Spleen (tissue), 13 donors: ENCODE measurements at places on chromosomes 2 and 18. TPM values are rescaled to one million over a fixed set of nuclear protein-coding genes. Genes with fewer than 3 reads are reported as not detected.
A peak's percentile ranks its signal among the peaks of the same experiment; 100 is the strongest.

- H3K27me3 ChIP-seq: peaks cover 35% of the 10 kb centered on the region
- H3K27ac ChIP-seq: no peak overlapping the region
- H3K4me3 ChIP-seq: no peak overlapping the region
- H3K4me1 ChIP-seq: peaks cover 4% of the 10 kb centered on the region
- DNase-seq: no peak
- no peaks in the 10 kb centered on the region for H3K36me3 ChIP-seq
These were observed 84.1 kb upstream of the ASB18 start for GRCh38 chr2:236348279-236348678.

- H3K27ac ChIP-seq: no peak overlapping the region
- peak; percentile 78 for DNase-seq
- H3K36me3 ChIP-seq: no peaks in the 10 kb centered on the region
- H3K27me3 ChIP-seq: no peaks in the 10 kb centered on the region
These were observed 124.2 kb upstream of the ITGB6 start for GRCh38 chr2:160324161-160324800.

DNA sequence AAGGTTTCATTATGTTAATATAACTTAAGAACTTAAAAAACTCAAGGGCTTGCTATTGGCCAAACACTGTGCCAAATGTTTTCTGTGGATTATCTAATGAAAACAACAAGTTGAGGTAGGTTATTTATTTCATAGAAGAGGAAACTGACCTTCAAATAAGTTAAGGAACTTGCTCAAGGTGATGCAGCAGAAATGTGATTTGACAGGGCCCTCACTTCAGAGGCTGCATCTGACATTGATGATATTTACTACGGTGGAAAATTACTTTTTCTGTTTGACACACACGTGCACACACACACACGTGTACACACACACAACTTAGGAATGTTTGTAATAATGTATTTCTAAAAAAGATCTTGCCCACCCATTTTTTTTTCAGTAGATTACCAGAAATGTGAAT lies 137.2 kb upstream of the CXCR4 start:
- H3K4me1 ChIP-seq: peaks cover 3% of the 10 kb centered on the region
- H3K36me3 ChIP-seq: no peaks in the 10 kb centered on the region
- H3K27ac ChIP-seq: peak overlapping the region; percentile 75
- no peak overlapping the region for H3K4me3 ChIP-seq
- no peaks in the 10 kb centered on the region for H3K27me3 ChIP-seq

GRCh38 chr18:80239830-80240229 lies 7.5 kb downstream of the PARD6G start:
- H3K27ac ChIP-seq: no peak overlapping the region
- H3K4me1 ChIP-seq: no peaks in the 10 kb centered on the region
- H3K27me3 ChIP-seq: peaks cover 2% of the 10 kb centered on the region
- DNase-seq: no peak

DNA sequence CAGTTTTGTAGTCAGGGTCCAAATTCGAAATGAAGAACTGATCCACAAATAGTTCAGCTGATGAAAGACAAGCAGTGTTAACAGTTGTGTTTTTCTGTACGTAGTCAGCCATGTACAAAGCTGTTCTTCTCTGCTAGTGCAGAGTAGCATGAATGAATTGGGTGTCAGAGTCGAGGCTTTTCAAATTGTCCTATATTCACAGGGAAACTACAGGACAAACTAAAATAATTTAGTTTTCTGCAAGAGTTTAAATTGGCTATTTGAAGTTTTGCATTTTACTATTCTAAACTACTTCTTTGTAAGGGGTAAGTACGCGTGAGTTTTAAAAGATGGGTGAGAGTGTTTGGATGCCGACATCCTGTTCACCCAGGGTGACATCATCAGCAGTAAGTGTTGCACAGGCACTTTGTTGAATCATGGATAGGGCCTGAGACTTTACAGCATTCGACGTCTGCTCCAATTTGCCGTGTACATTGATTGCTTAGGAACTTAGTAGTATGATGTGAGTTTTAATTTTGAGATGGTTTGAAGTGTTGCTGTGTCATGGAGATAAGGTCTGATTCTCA lies 147.2 kb upstream of the NFATC1 start:
- no peaks in the 10 kb centered on the region for H3K27me3 ChIP-seq
- DNase-seq: no peak
- no peak overlapping the region for H3K4me3 ChIP-seq

DNA sequence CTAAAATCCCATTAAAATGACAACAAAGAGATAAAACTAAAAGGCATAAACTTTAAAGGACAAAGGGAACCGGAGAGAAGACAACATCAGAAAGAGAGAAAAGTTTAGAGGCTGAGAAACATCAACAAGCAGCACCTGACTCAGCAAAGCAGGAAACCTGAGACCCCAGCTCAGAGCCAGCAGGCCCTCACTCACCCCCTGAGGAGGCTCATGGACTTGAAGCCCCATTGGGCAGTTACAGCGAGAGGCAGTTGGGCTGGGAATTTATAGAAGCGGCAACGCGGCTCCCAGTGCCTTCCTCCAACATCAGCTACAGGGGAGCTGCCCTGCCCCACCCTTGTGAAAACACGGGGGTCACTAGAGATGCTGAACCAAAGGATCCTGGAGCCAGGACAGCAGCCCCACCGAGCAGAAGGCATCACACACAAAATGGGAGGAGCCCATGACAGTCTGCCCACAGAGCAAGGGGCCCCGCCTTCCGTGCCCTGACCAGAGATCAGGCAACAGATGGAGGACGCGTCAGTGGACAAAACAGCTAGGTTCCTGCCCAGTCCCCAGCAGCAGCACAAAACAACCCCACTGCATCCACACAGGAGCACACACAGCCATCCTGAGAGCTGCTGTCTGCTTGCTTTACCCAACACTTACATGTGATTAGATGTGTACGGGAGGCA lies 52.7 kb downstream of the CMPK2 start:
- H3K4me1 ChIP-seq: no peaks in the 10 kb centered on the region
- no peaks in the 10 kb centered on the region for H3K36me3 ChIP-seq
- no peak overlapping the region for H3K4me3 ChIP-seq
- DNase-seq: no peak

GRCh38 chr2:187299122-187299906 lies 148.7 kb downstream of the CALCRL start:
- H3K4me3 ChIP-seq: no peak overlapping the region
- H3K4me1 ChIP-seq: no peaks in the 10 kb centered on the region
- no peaks in the 10 kb centered on the region for H3K27me3 ChIP-seq
- DNase-seq: no peak

DNA sequence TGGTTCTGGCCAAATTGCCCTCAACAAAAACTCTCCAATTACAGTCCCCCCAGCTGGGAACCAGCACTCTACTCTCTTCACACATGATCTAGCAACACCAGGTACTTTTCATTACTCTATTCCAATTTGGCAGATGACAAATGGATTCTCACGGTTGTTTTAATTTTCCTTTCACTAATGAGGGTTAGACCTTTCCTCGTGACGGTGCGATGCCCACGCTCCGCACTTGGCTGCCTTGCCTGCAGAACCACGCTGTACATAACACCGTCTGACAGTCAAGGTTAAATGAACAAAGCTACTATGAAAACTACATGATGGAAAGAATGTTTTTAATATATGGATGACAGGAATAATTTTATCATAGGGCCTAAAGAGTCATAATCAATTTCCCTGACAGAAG lies 141.5 kb downstream of the FBXO15 start:
- H3K4me3 ChIP-seq: no peak overlapping the region
- no peaks in the 10 kb centered on the region for H3K4me1 ChIP-seq
- no peaks in the 10 kb centered on the region for H3K36me3 ChIP-seq
- DNase-seq: no peak
- H3K27me3 ChIP-seq: no peaks in the 10 kb centered on the region
- H3K27ac ChIP-seq: no peak overlapping the region

DNA sequence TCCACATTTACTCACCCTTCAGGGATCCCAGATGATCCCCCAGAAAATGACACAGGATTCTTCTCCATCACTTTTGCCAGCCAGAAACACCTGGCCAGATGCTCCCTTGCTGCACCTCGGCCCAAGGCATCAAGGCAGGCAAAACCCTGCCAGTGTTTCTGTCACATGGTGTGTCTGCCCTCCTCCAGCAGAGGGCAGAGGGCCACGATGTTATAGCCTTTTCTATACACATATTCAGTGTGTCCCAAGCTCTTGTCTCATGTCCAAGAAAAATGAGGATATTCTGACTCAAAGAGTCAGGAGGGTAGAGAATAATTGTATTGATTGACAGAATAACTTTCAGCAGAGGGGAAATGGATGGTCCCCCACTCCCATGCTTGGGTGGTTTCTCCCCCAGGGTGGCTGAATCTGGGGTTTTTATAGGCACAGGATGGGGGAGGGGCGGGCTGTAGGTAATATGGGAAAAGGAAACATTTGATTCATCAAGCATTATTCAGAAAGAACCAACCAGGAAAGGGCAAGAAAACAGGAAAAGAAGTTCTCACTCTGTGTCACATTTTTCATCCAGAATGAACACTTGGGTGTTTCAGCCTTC lies 933.9 kb downstream of the TRIB2 start:
- no peaks in the 10 kb centered on the region for H3K27me3 ChIP-seq
- no peak overlapping the region for H3K4me3 ChIP-seq
- H3K27ac ChIP-seq: no peak overlapping the region

GRCh38 chr2:217285926-217286325 lies 426.1 kb upstream of the TNP1 start:
- no peaks in the 10 kb centered on the region for H3K36me3 ChIP-seq
- H3K27me3 ChIP-seq: no peaks in the 10 kb centered on the region
- H3K4me1 ChIP-seq: peaks cover 6% of the 10 kb centered on the region
- no peak overlapping the region for H3K4me3 ChIP-seq

- no peak overlapping the region for H3K27ac ChIP-seq
- no peaks in the 10 kb centered on the region for H3K4me1 ChIP-seq
- no peak overlapping the region for H3K4me3 ChIP-seq
These were observed 150.4 kb upstream of the HDAC4 start for GRCh38 chr2:239551206-239551605.

GRCh38 chr18:32847691-32848090 lies 74.9 kb upstream of the KLHL14 start:
- H3K4me1 ChIP-seq: no peaks in the 10 kb centered on the region
- H3K4me3 ChIP-seq: no peak overlapping the region
- H3K27me3 ChIP-seq: no peaks in the 10 kb centered on the region
- no peaks in the 10 kb centered on the region for H3K36me3 ChIP-seq
- H3K27ac ChIP-seq: no peak overlapping the region

DNA sequence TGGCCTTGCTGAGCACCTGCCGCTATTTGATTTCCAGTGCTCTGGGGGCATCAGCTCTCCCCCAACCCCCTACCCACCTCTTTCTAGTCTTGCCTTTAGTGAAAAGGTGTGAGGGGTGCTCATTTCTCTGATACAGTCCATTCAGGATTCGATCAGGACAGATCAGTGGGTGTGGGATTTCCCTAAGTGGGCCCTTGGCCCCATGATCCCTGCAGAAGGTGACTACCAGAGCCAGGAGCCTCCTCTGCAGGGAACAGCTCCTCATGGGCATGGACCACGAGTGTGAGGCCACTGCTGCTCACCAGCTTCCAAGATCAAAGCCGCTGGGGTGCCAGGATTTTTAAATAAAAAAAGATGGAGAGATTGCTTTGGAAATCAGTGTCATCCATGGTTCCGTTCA lies 835.2 kb upstream of the ID2 start:
- H3K4me3 ChIP-seq: no peak overlapping the region
- no peak for DNase-seq
- H3K27ac ChIP-seq: no peak overlapping the region
- H3K27me3 ChIP-seq: no peaks in the 10 kb centered on the region

DNA sequence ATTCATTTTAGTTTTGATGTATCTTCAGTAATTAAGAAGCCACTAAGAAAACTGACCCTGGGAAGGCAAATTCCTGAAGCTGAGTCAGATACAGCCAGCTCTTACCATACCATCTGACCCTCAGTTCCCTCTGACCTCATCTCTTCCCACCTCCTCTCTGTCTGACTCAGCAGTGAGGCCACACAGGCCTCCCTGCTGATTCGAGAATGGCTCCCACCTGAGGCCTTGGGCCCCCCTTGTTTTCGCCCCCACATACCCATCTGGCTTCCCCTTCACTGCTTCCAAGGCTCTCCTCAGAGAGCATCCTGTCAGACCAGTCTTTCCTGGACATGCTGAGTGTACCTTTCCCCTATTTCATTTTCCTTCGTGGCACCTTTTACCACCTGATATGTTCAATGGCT lies 71.0 kb upstream of the CYP1B1 start:
- H3K27ac ChIP-seq: peak overlapping the region; percentile 83
- H3K36me3 ChIP-seq: no peaks in the 10 kb centered on the region
- H3K27me3 ChIP-seq: no peaks in the 10 kb centered on the region
- peaks cover 9% of the 10 kb centered on the region for H3K4me1 ChIP-seq
- no peak for DNase-seq

DNA sequence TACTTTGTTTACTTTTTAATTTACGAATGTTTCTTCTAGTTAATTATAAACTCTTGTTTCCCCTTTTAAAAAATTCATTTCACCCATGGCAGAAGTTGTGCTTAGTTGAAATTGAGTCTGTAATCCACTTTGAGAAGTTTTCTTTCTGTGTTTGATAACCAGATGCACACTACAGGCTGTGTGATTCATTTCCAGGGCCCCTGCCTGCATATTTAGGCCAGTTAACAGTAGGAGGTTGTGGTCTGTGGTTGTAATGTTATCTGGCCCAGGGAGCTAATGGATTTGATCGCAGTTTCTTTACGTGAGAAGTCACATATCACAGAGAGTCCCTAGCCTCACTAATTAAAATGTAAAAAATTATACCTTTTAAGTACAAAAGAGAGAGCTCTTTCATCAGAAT lies 3.3 kb downstream of the CDH7 start:
- H3K4me1 ChIP-seq: peaks cover 15% of the 10 kb centered on the region
- H3K36me3 ChIP-seq: no peaks in the 10 kb centered on the region

DNA sequence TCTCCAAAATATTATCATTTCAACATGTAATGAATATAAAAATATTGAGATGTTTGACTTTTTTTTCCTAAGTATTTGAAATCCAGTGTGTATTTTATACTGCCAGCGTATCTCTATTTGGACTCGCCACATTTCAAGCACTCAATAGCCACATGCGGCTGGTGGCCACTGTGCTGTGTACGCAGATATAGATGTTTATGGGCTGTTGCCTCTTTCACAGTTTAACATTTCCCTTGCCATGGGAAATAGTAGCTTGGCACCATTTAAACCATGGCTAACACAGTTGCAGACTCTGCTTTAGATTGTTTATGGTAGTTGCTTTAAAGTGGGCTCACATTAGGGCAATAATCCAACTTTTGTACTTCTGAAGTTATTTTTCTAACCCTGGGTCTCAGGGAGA lies 136.6 kb upstream of the ITGB6 start:
- H3K27me3 ChIP-seq: no peaks in the 10 kb centered on the region
- no peak overlapping the region for H3K4me3 ChIP-seq
- H3K4me1 ChIP-seq: peaks cover 87% of the 10 kb centered on the region
- peaks cover under 1% of the 10 kb centered on the region for H3K36me3 ChIP-seq
- no peak for DNase-seq

Gene ASXL2
- 34.0 TPM for total RNA-seq

Gene PRADC1
- total RNA-seq: 14.4 TPM

Gene RUFY4
- total RNA-seq: 2.2 TPM
